Gastrocnemius medialis (tissue), 4 donors: ENCODE measurements at places on chromosomes 13 and 19. TPM values are rescaled to one million over a fixed set of nuclear protein-coding genes. Genes with fewer than 3 reads are reported as not detected.

The ZNF486 gene
- total RNA-seq = 0.94 TPM

The CEACAM16 gene
- not detected for total RNA-seq

The APC2 gene
- 0.04 TPM for total RNA-seq

The TMEM143 gene
- 40.3 TPM for total RNA-seq

The SRRM5 gene
- 0.25 TPM for total RNA-seq
